ENCODE measurements at places on chromosomes 2 and 18.

GRCh38 chr2:240645346-240645745, 20.1 kb downstream of the GPR35 start:
- DNase-seq: no peak

DNA sequence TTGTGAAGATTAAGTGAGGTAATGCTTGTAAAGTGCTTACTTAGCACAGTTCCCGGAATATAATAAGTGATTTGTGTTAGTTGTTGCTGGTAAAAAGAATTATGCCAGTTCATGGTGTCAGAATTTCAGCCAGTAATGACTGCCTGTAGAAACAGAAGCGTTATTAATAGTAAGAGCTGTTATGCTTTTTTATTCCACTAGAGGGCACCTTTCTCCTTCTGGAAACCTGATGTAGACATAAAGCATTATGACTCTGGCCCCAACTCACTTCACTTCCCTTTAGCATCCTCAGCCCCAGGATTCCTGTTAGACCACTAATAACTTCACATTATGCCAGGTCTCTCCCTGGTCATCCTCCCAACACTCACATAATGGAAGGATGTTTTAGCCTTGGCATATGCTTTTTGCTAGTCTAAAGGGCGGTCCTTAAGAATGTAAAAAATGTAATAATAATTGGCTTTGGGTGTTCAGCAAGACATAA, 34.9 kb downstream of the C18orf54 start:
- DNase-seq: no peak

GRCh38 chr2:237501892-237502513, 15.0 kb downstream of the MLPH start:
- DNase-seq: no peak

- DNase-seq: no peak
These were observed 481.1 kb upstream of the CELF4 start for GRCh38 chr18:38046651-38047050.
